Osteoblast (primary cell): ENCODE measurements at places on chromosomes 3 and 15.

DNA sequence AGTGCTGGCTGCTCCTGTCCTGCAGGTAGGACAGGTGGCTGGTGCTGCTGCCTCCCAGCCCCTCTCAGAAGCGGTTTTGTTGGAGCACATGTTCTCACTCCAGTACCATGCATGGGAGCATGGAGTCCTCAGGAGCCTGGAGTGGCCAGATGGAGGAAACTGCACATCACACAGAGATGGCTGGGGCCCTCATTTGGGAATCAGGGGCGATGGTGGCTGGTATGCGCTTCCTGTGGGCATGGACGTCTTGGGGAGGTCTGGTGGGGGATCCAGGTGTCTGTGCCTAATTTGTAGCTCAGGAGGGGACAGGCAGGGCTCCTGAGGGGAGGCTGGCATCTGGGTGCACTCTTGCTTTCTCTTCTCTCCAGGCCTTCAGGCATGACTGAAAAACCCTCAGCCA lies 168.2 kb downstream of the KLF13 start:
- DNase-seq = no peak

- peak; percentile 30 for DNase-seq
Measured at GRCh38 chr3:136955813-136956212, 2.0 kb upstream of the IL20RB start.

- no peak for DNase-seq
Measured at GRCh38 chr3:142022381-142022780, 127.0 kb downstream of the TFDP2 start.

- DNase-seq = no peak
Measured at GRCh38 chr15:70033109-70033508, 64.6 kb downstream of the TLE3 start.

- peak; percentile 52 for DNase-seq
Measured at GRCh38 chr3:99410789-99411311, 227.5 kb upstream of the COL8A1 start.

GRCh38 chr3:56826831-56827722 lies 25.3 kb upstream of the ARHGEF3 start:
- DNase-seq = no peak

GRCh38 chr15:58285921-58286278 lies 145.9 kb upstream of the LIPC start:
- no peak for DNase-seq

DNA sequence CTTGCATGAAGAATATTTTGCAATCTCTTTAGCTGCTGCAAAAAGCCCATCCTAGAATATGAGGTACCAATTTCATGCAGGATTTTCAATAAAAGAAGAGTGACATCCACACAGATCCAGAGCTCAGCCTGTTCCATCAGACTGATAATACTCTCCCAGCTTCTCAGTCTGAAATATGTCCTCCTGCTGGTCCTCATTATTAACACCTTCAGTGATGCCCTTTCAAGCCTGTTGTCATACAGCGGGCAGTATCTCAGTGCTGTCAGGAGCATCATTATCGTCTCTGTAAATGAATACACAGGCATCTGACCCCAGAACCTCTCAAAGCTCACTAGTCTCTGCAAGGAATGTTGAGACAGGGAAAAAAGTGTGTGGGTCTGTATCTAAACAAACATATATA lies 1387.8 kb downstream of the OTOL1 start:
- no peak for DNase-seq

DNA sequence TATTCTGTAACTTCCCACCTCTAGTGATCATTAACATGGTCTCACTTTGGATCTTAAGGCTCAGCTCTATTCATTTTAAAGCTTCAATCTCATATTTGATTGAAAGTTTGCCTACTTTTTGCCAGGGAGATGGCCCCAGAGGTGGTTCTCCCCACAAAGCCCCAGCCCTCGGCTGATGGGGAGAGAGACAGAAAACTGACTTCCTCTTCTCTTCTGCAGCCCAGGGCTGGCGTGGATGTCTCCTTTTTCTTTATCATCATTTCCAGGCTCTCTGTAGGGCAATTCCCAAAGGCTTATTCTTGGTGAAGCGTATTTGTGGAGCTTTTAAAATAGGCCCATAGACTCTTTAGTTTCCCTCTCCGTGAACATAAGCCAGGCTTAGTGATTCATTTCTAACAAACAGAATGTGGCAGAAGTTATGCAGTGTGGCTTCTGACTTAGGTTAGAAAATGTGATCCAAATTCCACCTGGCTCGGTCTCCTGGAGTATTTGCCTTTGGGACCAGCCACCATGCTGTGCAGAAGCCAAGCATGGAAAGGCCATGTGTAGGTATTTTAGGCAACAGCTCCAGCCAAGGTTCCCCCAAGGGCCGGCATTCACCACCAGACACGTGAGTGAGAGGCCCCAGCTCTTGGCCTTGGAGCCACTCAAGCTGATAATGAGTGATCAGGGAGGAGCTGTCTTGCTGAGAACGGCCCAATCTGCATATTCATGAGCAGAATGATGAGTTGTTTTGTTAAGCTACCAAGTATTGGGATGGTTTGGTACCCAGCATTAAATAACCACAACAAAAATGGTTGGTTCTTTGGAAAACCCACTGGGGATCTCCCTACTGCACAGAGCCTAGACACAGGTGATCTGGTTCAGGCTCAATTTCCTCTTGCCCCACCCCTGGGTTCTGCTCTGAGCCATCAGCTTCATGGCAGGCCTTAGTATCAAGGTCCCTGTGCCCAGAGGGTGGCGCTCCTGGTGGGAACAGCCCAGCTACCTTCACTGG lies 353.2 kb upstream of the PROK2 start:
- DNase-seq = no peak

DNA sequence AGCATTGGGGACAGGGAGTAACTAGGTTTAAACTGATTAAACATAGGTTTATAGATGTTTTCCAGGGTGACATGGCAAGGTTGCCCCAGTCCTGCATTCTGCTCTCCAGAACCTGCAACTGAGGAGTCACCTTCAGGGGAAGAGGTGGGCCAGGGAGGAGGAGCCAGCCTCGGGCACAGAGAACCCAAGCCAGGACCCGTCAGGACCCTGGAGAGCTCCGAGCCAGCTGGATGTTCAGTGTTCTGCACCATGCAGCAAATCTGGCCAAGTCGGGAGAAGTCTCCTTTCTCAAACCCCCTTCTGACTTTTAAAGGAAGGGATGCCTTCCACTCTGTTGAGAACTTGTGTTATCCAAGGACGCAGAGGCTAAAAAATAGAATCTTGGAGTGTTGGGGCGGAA lies 62.1 kb upstream of the SLC6A11 start:
- peak; percentile 93 for DNase-seq

- DNase-seq = no peak
Measured at GRCh38 chr3:107416886-107417285, 39.6 kb downstream of the CCDC54 start.

GRCh38 chr3:35921718-35922117 lies 282.4 kb downstream of the ARPP21 start:
- no peak for DNase-seq

GRCh38 chr3:115148142-115148790 lies 1.2 kb upstream of the ZBTB20 start:
- DNase-seq = peak; percentile 9

DNA sequence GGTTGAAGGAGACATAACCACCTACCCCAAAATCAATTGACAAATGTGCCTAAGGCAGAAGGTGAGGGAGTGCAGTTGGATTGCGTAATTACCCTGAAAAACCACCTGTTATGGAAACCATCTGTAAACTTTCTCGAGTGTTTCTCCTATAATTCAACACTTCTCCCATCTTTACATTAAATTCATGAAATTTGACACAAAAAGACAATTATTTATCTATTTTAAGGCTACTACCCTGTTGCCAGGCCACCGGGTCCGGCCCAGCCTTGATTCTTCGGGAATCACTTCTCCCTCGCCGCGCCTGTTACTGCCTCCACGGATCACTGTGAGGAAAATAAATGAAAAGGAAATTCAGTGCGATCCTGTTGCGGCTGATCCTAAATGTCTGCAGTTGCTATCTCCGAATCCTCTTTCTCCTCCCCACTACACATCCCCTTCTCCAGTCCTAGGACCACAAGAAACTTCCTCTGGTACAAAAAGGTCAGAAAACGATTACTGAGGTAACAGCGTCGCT lies 646 bp downstream of the IQCB1 start:
- DNase-seq = peak; percentile 76

DNA sequence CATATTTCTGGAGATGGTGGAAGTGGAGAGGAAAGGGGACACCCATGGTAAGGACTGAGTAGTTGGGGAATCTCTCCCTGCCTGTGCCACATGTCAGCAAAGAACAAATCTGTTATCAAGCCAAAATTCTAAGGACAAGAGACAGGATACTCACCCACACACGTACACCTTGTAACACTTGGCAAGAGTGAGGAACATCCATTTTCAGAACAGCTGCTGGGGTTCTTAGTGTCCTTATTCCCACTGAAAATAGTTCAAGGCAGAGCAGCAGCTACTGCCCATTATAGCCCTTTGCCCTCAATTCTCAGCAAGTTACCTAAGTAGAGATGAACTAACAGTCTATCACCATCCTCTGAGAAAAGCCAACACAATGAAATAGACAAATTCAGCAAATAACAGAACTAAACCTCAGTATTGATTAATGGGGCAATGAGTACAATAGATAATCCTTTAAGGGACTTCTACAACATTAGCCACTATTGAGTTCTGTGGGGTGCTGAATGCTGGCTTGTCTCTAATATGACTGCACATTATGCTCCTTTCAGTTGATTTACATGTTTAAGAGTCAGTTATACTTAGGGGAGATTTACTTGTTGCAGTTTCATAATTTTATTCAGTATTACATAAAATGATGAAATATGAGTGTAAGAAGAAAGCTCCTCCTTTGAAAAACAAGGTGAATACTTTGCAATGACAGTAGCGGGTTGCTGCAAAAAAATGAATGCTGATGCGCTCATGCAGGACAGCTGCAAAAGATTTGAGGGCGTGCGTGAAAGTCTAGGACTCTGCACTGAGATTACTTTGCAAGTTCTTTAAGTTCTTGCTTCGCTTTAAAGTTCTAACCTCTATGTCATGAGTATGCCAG lies 22.4 kb downstream of the SENP5 start:
- peak; percentile 4 for DNase-seq

- DNase-seq = peak; percentile 89
Measured at GRCh38 chr15:88484682-88485331, 17.3 kb downstream of the MRPS11 start.

GRCh38 chr3:11805716-11806115 lies 41.0 kb downstream of the TAMM41 start:
- no peak for DNase-seq

GRCh38 chr3:23859012-23859743 lies 53.4 kb downstream of the UBE2E1 start:
- no peak for DNase-seq

DNA sequence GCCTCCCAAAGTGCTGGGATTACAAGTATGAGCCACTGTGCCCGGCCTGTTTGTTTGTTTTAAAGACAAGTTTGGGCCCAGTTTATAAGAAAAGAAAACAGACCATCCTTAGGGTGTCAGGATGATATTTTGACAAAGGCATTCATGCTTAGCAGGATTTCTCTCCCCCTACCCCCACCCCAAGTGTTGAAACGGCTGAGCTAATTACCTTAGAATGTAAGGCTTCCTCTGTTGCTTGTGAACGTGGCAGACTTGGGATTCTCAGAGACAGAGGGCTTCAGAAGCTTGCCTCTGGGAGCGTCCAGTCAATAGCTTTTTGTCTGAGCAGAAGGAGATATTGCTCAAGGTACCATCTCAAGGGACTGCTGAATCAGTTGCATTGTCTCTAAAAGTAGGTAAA lies 24.0 kb downstream of the FLNB start:
- peak; percentile 19 for DNase-seq

DNA sequence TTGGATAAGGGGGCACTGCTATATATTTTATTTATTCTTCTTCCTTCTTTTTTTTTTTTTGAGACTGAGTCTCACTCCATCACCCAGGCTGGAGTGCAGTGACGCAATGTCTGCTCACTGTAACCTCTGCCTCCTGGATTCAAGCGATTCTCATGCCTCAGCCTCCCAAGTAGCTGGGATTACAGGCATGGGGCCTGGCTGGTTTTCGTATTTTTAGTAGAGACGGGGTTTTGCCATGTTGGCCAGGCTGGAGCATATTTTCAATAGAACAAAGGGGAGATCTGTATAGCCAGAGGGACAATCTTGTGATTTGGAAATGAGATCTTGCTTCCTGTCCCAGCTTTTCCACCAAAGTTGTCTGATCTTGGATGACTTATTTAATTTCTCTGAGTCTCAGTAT lies 133.1 kb upstream of the ABHD17C start:
- no peak for DNase-seq

- peak; percentile 93 for DNase-seq
Measured at GRCh38 chr3:46931631-46932331, 44.8 kb downstream of the CCDC12 start.

- no peak for DNase-seq
Measured at GRCh38 chr15:101185770-101186169, 66.1 kb downstream of the CHSY1 start.

DNA sequence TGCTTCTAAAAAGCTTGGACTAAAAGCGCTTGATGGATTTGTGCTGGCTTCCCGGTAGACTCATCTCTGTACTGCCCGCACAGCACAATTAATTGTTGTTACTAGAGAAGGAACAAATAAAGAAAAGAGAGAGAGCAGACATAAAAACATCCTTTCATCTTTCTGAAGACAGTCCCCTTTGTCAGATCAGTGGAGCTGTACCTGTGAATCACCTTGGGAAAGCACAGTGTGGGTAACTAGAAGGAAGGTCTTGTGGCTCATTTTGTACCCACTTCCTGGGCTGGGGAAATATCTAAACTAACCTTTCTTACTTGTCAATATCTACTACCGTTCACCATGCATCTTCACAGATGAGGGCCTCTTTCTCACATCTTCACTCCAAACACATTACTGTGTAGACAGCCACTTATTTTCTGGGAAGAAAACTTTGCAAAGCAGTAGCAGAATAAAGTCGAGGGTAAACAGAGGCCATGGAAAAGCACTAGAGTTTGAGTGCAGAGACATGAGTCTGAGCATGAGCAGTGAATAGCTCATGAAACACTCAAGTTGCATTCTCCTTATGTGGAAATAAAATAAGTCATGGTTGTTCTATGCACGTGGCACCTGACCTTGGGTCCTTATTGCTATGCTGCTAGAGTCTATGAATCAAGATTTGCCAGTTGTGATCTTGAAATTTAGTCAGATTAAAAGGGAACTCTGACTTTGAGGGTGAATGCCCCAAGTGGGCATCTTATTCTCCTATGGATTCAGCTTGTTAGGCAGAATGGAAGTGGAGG lies 169.3 kb downstream of the LPP start:
- DNase-seq = no peak

DNA sequence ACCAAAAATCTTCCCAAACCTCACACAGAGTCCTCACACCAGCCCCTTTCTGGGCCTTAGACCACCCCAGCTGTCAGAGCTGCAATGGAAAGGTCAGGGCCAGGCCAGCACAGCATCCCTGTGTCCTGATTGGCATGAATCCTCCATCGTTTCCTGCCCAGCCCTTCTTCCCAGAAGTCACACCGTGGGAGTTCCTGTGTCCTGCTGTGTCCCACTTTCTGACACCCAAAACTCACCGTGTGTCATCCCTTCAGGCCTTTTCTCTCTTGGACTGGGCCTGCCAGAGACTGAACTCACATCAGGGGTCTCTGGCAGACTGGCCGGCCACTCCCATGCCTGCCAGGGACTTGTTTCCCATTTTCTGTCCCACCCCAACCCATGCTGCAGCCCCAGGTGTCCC lies 32.5 kb upstream of the CHRNB4 start:
- DNase-seq = no peak
